ENCODE measurements at places on chromosomes 5 and 9. TPM values are rescaled to one million over a fixed set of nuclear protein-coding genes. Genes with fewer than 3 reads are reported as not detected.

- H3K27ac ChIP-seq: no peak overlapping the region
- H3K36me3 ChIP-seq: no peaks in the 10 kb centered on the region
- DNase-seq: no peak
- no peaks in the 10 kb centered on the region for H3K27me3 ChIP-seq
- no peaks in the 10 kb centered on the region for H3K4me1 ChIP-seq
Observed at GRCh38 chr9:128677794-128678193, 11.2 kb upstream of the SET start.

PNPLA7 gene
- total RNA-seq: 4.4 TPM

TMOD1 gene
- total RNA-seq: 118 TPM

DNA sequence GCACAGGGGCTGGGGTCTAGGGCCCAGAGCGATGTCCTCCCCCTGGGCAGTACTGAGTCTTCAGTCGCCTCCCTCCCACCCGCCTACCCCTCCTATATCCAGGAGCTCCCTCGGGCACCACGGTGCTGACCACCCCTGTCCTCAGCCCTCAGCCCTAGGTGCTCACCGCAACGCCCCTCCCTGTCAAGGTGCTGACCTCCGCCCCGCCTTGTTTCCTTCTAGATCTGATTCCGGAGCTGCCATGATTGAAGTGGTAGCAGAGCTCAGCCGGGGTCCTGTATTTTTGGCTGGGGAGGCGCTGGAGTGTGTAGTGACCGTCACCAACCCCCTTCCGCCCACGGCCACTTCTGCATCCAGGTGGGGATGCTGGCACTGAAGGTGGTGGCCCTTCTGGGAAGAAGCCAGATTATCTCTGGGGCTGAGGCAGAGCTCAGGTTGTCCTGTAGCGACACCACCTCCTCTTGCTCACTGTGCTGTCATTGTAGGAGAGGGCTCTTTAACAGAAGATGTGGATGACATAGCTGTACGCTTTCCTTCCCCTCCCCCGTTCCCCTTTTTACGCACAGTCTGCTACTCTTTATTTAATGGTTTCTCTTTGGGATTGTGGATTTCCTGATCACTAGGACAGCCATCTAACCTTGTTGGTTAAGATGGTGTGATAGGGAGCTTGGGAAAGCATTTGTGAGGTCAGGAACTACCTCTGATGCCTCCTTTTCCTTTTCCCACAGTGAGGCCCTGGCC, 598 bp downstream of the RGP1 start:
- H3K27me3 ChIP-seq: no peaks in the 10 kb centered on the region
- no peaks in the 10 kb centered on the region for H3K4me1 ChIP-seq
- H3K4me3 ChIP-seq: peak overlapping the region; percentile 86
- DNase-seq: no peak

NR6A1 gene
- total RNA-seq: 1.9 TPM

ADRA1B gene
- total RNA-seq: 3.5 TPM

DNA sequence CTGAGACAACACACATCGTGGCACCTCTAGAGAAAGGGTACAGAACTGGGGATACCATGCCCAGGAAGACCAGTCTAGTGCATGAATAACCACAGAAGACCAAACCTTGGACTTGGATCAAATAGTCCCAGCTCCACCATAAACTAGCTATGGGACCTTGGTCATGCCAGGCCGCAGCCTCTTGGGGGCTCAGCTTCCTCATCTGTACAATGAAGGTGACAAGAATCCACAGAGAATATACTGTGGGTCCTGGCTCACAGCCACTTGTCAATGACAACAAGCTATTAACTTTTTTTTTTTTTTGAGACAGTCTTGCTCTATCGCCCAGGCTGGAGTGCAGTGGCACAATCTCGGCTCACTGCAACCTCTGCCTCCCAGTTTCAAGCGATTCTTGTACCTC, 3.9 kb downstream of the KYAT1 start:
- no peak for DNase-seq
- no peaks in the 10 kb centered on the region for H3K36me3 ChIP-seq
- peak overlapping the region; percentile 97 for H3K27ac ChIP-seq
- no peaks in the 10 kb centered on the region for H3K27me3 ChIP-seq
- H3K4me3 ChIP-seq: no peak overlapping the region

GRCh38 chr5:43065948-43066798, 26.1 kb upstream of the ANXA2R start:
- peak; percentile 77 for DNase-seq
- no peaks in the 10 kb centered on the region for H3K4me1 ChIP-seq
- peak overlapping the region; percentile 100 for H3K27ac ChIP-seq
- peak overlapping the region; percentile 73 for H3K4me3 ChIP-seq

DNA sequence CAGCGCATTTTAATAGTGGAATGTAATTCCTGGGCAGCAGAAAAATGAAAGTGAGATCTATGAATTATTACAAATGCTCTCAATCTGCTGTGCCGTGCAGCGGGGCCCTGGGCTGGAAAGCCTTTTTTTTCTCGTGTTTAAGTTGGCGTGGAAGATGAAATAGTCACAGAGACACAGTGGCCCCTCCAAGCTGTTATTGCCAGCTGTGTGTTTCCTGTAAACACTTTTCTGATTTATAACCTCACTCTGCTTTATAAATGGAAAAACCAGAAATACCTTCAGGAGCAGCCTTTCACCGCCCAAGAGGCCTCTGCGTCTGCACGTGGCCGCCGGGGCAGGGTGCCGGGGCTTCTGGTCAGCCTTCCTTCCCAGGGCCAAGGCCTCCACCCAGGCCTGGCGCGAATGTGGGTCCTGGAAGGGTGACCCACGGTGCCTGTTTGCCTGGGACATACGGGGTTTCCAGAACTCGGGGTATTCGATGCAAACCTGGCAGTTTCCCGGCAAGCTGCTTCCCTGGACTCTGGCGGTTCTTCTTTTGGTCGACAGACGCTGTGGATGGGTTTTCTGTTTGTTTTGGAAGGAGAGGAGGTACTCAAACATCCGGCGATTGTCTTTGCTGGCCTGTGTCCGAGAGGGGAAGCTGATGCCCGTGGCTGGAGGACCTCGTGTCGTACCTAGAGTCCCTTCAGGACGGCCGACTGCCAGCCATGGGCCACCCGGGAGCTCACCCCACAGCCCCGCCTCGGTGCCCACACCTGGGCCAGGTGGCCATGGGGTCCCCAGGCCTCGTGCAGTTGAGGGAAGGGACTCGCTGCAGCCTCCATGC, 256.7 kb downstream of the PARP8 start:
- H3K27ac ChIP-seq: no peak overlapping the region
- H3K4me1 ChIP-seq: no peaks in the 10 kb centered on the region
- H3K27me3 ChIP-seq: no peaks in the 10 kb centered on the region
- no peak overlapping the region for H3K4me3 ChIP-seq

DNA sequence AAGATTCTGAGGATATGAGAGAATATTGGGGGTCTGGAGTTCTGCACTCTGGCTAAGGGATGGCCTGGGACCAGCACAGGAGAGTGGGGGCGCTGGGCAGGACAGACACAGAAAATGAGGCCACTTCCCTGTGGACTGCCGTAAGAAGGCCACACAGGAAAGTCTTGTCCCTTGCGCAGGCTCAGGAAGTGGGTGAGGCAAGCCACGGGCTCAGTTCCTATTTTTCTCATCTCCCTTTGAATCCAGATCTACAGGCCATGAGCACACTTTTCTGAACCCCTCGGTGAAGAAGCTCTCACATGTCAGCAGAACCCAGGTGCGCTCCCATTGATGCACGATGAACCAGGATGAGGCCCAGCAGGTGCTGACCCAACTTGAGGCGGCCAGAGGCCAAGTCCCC, 207.4 kb downstream of the AGTPBP1 start:
- peaks cover 11% of the 10 kb centered on the region for H3K4me1 ChIP-seq
- no peaks in the 10 kb centered on the region for H3K27me3 ChIP-seq
- no peak overlapping the region for H3K4me3 ChIP-seq
- no peaks in the 10 kb centered on the region for H3K36me3 ChIP-seq
- H3K27ac ChIP-seq: no peak overlapping the region
- no peak for DNase-seq

GRCh38 chr5:56350597-56351170, 117.6 kb upstream of the ANKRD55 start:
- peak; percentile 79 for DNase-seq
- peak overlapping the region; percentile 62 for H3K27ac ChIP-seq
- no peaks in the 10 kb centered on the region for H3K36me3 ChIP-seq
- H3K4me3 ChIP-seq: no peak overlapping the region
- no peaks in the 10 kb centered on the region for H3K4me1 ChIP-seq

ABO gene
- total RNA-seq: 2.5 TPM

DNA sequence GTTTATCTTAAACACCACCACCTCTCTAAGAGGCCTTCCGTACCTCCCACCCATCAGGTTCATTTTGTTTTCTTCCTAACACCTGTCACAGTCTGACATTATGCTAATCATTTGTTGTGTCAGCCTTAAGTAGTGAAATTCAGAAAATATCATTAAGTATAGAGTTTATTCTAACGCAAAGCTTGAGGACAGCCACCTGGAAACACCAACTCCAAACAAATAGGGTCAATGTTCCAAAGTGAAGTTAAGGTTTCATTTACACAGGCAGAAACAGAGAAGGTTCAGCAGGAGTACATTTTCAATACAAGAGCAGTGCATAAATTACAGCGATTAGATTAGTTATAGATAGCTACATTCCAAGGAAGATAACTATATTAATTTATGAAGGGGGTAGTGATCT, 1.3 kb upstream of the SMC5 start:
- no peak for DNase-seq
- H3K36me3 ChIP-seq: no peaks in the 10 kb centered on the region
- peak overlapping the region; percentile 98 for H3K27ac ChIP-seq
- no peak overlapping the region for H3K4me3 ChIP-seq
- no peaks in the 10 kb centered on the region for H3K27me3 ChIP-seq

HDAC3 gene
- total RNA-seq: 22.2 TPM

DNA sequence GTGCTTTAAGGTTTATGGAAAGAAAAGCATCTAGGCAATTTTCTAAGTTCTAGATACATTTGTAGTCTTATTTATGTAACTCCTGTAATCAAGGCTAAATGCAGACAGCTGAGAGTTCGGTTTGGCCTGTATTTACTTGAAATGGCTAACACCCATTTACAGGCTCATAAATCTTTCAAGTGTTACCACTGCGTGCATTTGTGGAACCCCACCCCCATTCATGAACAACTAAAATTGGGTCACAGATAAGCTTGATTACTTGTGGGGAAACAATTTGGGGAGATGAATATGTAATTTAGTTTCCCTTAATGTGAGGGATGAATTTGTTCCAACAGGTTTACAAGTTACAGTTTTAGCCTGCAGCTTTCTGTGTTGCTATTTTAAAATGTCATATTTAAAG, 360.6 kb downstream of the ARRDC3 start:
- H3K27me3 ChIP-seq: no peaks in the 10 kb centered on the region
- H3K4me1 ChIP-seq: no peaks in the 10 kb centered on the region
- H3K36me3 ChIP-seq: no peaks in the 10 kb centered on the region
- no peak overlapping the region for H3K27ac ChIP-seq
- no peak overlapping the region for H3K4me3 ChIP-seq

GRCh38 chr5:122701640-122702523, 73.0 kb upstream of the SNX2 start:
- no peak overlapping the region for H3K4me3 ChIP-seq
- H3K4me1 ChIP-seq: no peaks in the 10 kb centered on the region
- no peaks in the 10 kb centered on the region for H3K27me3 ChIP-seq
- DNase-seq: no peak
- no peak overlapping the region for H3K27ac ChIP-seq

DNA sequence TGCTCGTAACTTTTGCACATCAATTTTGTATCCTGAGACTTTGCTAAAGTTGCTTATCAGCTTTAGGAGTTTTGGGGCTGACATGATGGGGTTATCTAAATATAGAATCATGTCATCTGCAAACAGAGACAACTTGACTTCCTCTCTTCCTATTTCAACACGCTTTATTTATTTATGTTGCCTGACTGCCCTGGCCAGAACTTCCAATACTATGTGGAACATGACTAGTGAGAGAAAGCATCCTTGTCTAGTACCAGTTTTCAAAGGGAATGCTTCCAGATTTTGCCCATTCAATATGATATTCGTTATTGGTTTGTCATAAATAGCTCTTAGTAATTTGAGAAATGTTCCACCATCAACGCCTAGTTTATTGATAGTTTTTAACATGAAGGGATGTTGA, 65.4 kb upstream of the CDH12 start:
- no peak for DNase-seq
- no peaks in the 10 kb centered on the region for H3K4me1 ChIP-seq
- no peak overlapping the region for H3K27ac ChIP-seq
- H3K4me3 ChIP-seq: no peak overlapping the region
- no peaks in the 10 kb centered on the region for H3K36me3 ChIP-seq

CDH18 gene
- not detected for total RNA-seq

GRCh38 chr9:130746434-130747212, 53.0 kb downstream of the EXOSC2 start:
- no peaks in the 10 kb centered on the region for H3K27me3 ChIP-seq
- H3K36me3 ChIP-seq: no peaks in the 10 kb centered on the region
- DNase-seq: no peak
- H3K4me1 ChIP-seq: peaks cover 3% of the 10 kb centered on the region

HSPB3 gene
- 338 TPM for total RNA-seq

- no peaks in the 10 kb centered on the region for H3K36me3 ChIP-seq
- H3K4me3 ChIP-seq: no peak overlapping the region
- H3K27ac ChIP-seq: no peak overlapping the region
Observed at GRCh38 chr9:130262771-130263170, 2.8 kb upstream of the HMCN2 start.

BAAT gene
- total RNA-seq: 0.20 TPM

ZBTB6 gene
- total RNA-seq: 6.3 TPM

PCDHGC5 gene
- total RNA-seq: 1.7 TPM

- H3K27ac ChIP-seq: no peak overlapping the region
- no peaks in the 10 kb centered on the region for H3K4me1 ChIP-seq
- peaks cover 31% of the 10 kb centered on the region for H3K36me3 ChIP-seq
- H3K27me3 ChIP-seq: no peaks in the 10 kb centered on the region
- DNase-seq: no peak
Observed at GRCh38 chr5:14415698-14416074, 165.9 kb upstream of the OTULINL start.

DNA sequence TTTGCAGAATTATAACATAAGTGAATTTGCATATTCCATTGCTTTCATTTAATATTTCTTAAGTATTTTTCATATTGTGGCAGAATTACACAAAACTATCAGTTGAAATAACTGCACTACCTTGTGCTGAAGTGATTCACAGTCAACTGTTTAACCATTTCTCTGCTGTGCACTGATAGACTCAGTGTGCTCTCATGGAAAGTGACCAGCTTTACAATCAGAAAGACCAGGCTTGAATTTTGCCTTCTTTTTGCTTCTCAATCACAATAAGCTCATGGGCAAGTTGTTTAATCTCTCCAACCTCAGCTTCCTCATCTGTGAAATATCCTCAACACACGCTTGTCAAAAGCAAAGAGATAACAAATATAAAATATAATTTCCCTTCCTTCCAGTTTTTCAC, 18.3 kb downstream of the CDK5RAP2 start:
- no peaks in the 10 kb centered on the region for H3K27me3 ChIP-seq
- H3K4me3 ChIP-seq: no peak overlapping the region
- H3K4me1 ChIP-seq: no peaks in the 10 kb centered on the region
- peaks cover 35% of the 10 kb centered on the region for H3K36me3 ChIP-seq

SLC34A1 gene
- total RNA-seq: not detected

- no peaks in the 10 kb centered on the region for H3K36me3 ChIP-seq
- H3K4me3 ChIP-seq: no peak overlapping the region
- no peaks in the 10 kb centered on the region for H3K4me1 ChIP-seq
Observed at GRCh38 chr9:77598524-77598923, 49.6 kb downstream of the GNA14 start.

Measured in right atrium auricular region (tissue), 2 donors.